ENCODE measurements at places on chromosomes 2 and 18. TPM values are rescaled to one million over a fixed set of nuclear protein-coding genes. Genes with fewer than 3 reads are reported as not detected.

HPCAL1 gene
- 48.4 TPM for total RNA-seq

EVA1A gene
- 74.0 TPM for total RNA-seq

FANCL gene
- 13.3 TPM for total RNA-seq

LCT gene
- not detected for total RNA-seq

CRYGD gene
- not detected for total RNA-seq

MFSD6 gene
- 4.0 TPM for total RNA-seq

NDC80 gene
- total RNA-seq: 21.4 TPM

DSC3 gene
- 0.16 TPM for total RNA-seq

IL1RL1 gene
- 3.3 TPM for total RNA-seq

HOXD8 gene
- total RNA-seq: 12.6 TPM

COBLL1 gene
- 3.6 TPM for total RNA-seq

RFX8 gene
- 0.49 TPM for total RNA-seq

ERMN gene
- total RNA-seq: not detected

BAZ2B gene
- total RNA-seq: 50.2 TPM

BUB1 gene
- total RNA-seq: 27.7 TPM

MYCN gene
- total RNA-seq: 6.2 TPM

PRKAG3 gene
- not detected for total RNA-seq

POMC gene
- 0.76 TPM for total RNA-seq

HMSD gene
- total RNA-seq: not detected

SCN3A gene
- 10.2 TPM for total RNA-seq

C2orf15 gene
- total RNA-seq: under 0.01 TPM

ROCK2 gene
- 35.3 TPM for total RNA-seq

IL1B gene
- 0.32 TPM for total RNA-seq

C2orf72 gene
- 0.16 TPM for total RNA-seq

ELOA2 gene
- total RNA-seq: not detected

RASGRP3 gene
- total RNA-seq: 92.1 TPM

CBLN2 gene
- total RNA-seq: not detected

IL1R1 gene
- total RNA-seq: 5.3 TPM

CCDC138 gene
- total RNA-seq: 5.2 TPM

ANTXR1 gene
- total RNA-seq: 1.1 TPM

GRB14 gene
- total RNA-seq: 0.32 TPM

PELI1 gene
- total RNA-seq: 87.3 TPM

DPP4 gene
- 16.4 TPM for total RNA-seq

SLC9A4 gene
- under 0.01 TPM for total RNA-seq

DLGAP1 gene
- total RNA-seq: 3.7 TPM

RBM43 gene
- 2.6 TPM for total RNA-seq

MC2R gene
- total RNA-seq: not detected

EGR4 gene
- not detected for total RNA-seq

EPAS1 gene
- 182 TPM for total RNA-seq

COL5A2 gene
- total RNA-seq: 28.2 TPM

CFAP221 gene
- 0.16 TPM for total RNA-seq

CPO gene
- total RNA-seq: 0.19 TPM

SETBP1 gene
- 2.5 TPM for total RNA-seq

ABHD1 gene
- not detected for total RNA-seq

RPL31 gene
- 1,038 TPM for total RNA-seq

MPP4 gene
- 4.7 TPM for total RNA-seq

FOXI3 gene
- total RNA-seq: not detected

NR4A2 gene
- under 0.01 TPM for total RNA-seq

CACNB4 gene
- under 0.01 TPM for total RNA-seq

PKDCC gene
- total RNA-seq: 0.81 TPM

DSC1 gene
- total RNA-seq: not detected

TWIST2 gene
- 0.16 TPM for total RNA-seq

IL36RN gene
- not detected for total RNA-seq

GMCL1 gene
- 8.6 TPM for total RNA-seq
